ENCODE measurements at places on chromosomes 7 and 10. TPM values are rescaled to one million over a fixed set of nuclear protein-coding genes. Genes with fewer than 3 reads are reported as not detected.

- no peak for DNase-seq
Observed at GRCh38 chr7:86942995-86943394, 116.5 kb downstream of the ELAPOR2 start.

DNA sequence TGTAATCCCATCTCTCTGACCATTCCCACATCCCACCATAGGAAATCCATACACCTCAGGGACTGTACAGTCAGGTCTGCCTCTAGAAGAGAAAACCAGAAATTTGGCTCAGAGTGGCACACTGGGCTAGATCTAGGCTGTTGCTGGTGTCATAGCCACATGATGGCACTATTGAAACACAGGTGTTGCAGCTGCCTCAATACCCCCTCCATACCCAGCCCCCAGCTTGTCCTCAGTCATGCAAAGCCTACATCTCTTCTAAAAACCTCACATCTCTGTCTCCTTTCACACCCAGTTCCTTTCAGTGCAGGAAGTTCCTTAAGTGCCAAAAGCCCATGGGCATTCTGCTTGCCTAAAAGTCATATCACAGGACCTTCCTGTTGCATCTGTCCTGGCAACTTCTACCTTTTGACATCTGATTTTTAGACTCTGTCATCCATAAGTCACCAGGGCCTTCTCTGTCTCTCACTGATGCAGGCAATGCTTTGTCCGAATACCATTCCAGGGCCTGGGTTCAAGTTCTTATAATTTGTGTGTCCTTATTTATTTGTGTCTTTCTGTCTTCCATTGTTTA is 27.0 kb upstream of the HIBADH start:
- no peak for DNase-seq

DNA sequence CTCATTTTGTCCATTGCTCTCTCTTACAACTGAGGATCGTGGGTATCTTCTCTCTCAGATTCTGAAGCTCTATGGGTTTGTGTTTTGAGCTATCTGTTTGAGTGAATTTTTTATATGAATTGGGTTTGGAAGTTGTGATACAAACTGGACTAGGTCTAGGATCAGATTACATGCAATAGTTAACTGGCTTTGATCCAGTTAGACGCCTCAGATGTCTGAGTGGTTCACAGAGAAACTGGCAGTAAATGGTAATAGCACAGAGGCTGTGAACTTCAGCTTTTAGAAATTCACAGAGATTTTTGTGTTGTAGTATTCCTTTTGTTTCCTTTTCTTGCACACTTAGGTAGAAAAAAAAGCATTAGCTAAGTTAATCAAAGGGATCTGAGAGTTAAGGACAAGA is 12.7 kb upstream of the DNMBP start:
- DNase-seq: no peak

DNA sequence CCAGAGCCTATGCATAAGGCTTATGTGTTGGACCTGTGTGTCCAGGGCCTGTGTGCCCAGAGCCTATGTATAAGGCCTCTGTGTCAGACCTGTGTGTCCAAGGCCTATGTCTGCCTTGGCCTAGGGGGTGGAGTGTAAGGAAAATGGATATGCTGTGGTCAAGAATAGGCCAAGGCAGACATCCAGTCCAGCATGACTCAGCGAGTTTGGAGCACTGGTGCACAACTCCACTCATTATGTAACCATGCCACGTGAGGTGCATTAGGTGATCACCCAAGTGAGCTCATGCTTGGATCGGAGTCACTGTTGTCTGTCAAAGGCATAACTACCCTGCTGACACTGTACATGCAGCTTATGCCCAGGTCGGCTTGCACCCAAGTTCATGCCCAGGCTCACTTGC is 238.9 kb downstream of the CACNA2D1 start:
- DNase-seq: no peak

DNA sequence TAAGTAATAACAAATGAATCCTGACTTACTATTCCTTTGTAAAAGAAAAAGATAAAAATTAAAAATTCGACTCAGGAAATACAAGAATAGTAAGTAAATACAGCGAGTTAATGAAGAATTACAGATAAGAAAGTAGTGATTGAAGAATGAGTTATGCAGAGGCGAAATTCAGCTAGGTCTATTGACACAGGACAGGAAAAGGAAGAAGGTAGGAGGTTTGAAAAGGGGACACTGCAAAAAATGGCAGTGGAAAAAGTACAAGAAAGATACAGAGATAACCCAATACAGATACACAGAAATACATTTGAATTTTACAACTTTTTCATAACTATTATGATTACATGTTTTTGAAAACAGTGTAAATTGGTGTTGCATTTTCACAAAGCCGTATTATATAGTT is 28.0 kb downstream of the JAZF1 start:
- no peak for DNase-seq

DNA sequence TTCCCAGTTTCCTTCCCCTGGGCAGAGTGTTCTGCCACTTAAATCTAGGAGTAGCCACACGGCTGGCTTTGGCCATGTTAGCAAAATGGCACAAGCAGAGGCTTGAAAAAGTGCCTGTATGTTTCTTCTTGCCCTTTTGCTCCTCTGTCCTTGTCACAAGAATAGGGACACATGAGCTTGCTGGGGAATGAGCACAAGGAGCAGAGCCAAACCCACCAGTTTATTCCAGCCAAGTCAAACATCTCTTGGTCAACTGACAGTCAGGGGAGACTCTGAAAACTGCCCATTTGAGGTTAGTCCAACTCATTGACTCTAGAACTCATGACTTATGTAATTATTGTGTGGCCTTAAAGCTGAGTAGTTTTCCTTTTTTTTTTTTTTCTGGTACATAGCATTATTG is 739.7 kb upstream of the FZD8 start:
- DNase-seq: no peak

DNA sequence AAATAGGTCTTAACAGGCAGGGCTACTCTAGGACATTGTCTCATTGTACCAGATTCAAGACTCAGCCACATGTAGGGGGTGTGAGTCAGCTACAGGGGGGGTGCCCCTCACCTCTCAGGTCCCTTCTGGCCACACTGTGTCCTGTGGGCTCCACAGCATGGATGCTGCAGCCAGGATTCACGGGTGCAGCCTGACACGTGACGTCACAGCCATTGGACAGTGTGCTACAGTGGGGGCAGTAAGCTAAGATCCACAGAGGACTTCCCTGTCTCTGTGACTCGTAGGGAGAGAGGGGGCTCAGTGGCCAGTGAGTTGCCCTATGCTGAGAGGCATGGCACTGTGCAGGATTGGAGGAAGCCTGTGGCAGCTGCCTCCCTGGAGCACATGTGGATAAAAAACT is 77.9 kb downstream of the TMEM178B start:
- DNase-seq: no peak

DNA sequence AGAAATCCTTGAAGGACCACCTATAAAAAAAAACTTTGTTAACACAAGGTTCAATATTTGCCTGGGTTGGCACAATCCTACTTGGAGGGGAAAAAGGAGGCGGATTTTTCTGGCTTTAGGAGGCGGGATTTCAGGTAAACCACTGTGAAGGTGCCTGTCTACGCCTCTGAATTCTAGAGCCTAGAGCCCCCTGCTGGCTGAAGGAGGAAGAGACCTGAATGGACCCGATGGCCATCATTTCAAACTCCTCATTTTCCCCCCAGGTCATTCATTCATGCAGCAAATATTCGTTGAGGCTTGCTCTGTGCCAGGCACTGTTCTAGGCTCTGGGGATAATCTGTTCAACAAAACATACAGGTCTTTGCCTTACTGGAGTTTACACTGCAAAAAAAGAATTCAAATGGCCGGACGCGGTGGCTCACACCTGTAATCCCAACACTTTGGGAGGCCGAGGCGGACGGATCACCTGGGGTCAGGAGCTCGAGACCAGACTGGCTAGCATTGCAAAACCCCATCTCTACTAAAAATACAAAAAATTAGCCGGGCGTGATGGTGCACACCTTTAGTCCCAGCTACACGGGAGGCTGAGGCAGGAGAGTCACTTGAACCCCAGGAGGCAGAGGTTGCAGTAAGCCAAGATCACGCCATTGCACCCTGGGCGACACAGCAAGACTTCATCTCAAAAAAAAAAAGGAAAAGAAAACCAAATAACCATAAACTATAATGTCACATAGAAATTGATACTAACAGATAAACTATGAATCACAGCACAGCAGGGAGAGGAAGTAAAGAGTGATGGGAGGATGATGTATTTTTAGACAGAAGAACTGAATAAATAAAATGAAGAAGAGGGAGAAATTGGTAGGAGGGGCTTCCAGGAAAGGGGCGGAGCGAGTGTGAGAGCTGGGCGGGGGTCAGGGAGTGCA is 90.1 kb upstream of the NFE2L3 start:
- peak; percentile 80 for DNase-seq

- no peak for DNase-seq
Observed at GRCh38 chr10:124168581-124168980, 75.2 kb upstream of the CHST15 start.

GRCh38 chr7:130669085-130669700 is 645 bp upstream of the COPG2 start:
- DNase-seq: no peak

DNA sequence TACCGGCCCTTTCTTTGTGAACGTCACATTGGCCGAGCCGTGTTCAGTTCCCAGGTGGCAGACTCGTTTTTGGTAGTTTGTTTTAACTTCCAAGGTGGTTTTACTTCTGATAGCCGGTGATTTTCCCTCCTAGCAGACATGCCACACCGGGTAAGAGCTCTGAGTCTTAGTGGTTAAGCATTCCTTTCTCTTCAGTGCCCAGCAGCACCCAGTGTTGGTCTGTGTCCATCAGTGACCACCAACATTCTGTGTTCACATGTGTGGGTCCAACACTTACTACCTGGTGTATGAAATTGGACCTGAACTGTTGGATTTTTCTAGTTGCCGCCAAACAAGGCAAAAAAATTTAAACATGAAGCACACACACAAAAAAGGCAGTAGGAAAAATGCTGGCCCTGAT is 9.9 kb upstream of the CSGALNACT2 start:
- no peak for DNase-seq

STOX1 gene
- total RNA-seq: 6.0 TPM

TCAF2 gene
- total RNA-seq: 1.9 TPM

OPALIN gene
- total RNA-seq: not detected

MCMBP gene
- total RNA-seq: 38.6 TPM

MYPN gene
- total RNA-seq: not detected

GIMAP1 gene
- total RNA-seq: 32.2 TPM

ATRNL1 gene
- 2.5 TPM for total RNA-seq

All from omental fat pad (tissue), 4 donors.